ENCODE measurements at places on chromosomes 7 and 10.

- DNase-seq: no peak
Observed at GRCh38 chr7:16271355-16271915, 149.9 kb downstream of the CRPPA start.

DNA sequence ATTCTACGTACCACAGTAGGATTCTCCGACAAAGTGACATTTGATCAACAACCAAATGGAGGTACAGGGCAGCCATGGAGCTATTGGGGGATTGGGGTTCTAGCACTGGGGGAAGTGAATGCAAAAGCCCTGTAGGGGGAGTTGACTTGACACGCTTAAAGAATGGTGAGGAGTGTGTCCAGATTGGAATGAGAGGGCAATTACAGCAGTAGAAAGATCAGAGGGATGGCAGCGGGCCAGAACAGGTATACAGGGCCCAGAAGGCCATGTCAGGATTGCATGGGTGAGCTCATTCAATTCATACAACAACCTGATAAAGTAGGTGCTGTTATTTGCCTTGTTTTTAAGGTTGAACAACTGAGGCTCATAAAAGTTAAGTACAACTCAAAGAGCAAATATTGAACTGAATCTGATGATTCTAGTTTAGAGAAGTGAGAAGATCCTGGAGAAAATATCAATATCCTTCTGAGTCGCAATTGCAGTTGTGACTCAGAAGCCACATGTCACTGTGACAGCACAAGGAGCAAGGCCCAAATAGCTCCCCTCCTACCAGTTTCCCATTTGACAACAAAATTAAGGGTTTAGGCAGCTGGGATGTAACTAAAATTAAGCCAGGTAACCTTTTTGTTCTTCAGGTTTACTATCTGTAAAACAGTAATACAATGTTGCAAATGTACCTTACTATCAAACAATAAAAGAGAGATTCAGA lies 28.0 kb upstream of the CTTNBP2 start:
- no peak for DNase-seq

GRCh38 chr10:102965311-102965851 lies 47.3 kb downstream of the CNNM2 start:
- DNase-seq: no peak

GRCh38 chr7:512541-513311 lies 6.9 kb downstream of the PDGFA start:
- DNase-seq: no peak

GRCh38 chr10:63671317-63671937 lies 150.2 kb downstream of the REEP3 start:
- DNase-seq: no peak

GRCh38 chr7:131071786-131072504 lies 255.7 kb upstream of the MKLN1 start:
- no peak for DNase-seq

DNA sequence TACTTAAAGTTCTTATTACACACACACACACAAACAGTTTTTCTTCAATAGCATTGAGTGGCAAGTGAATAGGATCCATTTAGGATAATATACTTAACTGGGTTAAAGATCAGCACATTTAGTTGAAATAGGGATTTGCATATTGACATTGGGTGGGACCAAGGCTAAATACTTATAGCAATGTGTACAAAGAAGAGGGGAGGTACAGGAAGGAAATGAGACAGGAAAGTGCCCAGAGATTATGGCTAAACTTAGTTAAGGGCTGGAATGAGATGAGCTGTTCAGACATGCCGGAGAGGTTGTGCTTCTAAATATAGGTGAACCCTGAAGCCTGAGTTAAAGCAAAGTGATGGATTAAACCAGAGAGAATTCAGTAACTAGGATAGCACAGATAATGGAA lies 95.1 kb downstream of the LSMEM1 start:
- DNase-seq: no peak

DNA sequence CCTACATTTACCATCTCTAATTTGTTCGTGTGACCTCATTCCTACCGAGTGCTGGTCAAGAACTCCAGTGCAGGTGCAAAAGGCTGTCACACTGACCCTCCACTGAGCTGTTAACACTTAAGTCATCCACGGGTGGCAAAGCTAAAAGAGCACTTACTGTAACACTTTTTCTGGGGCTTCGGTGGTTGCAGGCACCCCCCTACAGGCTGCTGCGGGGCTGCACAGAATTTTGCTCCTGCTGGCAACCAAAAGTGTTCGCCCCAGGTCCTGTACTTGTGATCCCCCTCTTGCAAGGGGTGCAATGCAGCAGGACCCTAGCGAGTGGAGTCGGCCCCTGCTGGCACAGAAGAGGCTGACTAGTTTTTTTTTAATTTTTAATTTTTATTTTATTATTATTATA lies 298.9 kb upstream of the CNTNAP2 start:
- no peak for DNase-seq

DNA sequence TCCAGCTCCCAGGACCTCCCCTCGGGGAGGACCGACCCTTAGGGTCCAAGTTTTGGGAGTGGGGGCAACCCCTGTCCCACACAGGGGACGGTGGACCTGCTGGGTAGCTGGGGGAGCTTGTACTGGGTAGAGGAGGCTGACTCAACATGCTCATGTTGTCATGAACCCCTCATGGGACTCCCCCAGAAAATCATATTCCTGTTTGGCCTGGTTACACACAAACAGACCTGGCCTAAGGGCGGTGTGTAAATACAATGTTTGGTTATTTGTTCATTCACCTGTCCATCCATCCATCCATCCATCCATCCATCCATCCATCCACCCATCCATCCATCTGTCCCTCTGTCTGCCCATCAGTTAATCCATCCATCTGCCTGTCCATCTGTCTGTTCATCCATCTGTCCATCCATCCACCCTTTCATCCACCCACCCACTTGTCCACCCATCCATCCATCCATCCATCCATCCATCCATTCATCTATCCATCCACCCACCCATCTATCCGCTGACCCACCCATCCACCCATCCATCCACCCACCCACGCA lies 92.9 kb downstream of the DNAJB6 start:
- no peak for DNase-seq

DNA sequence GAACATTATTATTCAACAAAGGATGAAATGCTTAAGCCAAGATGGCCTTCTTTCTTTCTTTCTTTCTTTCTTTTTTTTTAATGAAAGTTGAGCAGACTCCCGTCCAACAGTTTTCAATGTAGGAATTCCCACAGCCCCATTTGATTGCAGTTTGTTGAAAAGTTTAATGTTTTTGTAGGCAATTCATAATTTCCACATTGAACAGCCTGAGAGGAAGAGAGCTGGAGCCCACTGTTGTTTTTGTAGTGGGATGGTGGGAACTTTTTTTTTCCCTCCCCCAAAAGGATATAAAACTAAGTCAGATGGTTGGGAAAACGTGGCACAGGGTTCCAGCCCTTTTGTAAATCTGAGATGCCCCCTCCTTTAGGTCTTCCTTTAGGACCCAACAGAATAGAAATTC lies 86.6 kb downstream of the TCF7L2 start:
- DNase-seq: no peak

DNA sequence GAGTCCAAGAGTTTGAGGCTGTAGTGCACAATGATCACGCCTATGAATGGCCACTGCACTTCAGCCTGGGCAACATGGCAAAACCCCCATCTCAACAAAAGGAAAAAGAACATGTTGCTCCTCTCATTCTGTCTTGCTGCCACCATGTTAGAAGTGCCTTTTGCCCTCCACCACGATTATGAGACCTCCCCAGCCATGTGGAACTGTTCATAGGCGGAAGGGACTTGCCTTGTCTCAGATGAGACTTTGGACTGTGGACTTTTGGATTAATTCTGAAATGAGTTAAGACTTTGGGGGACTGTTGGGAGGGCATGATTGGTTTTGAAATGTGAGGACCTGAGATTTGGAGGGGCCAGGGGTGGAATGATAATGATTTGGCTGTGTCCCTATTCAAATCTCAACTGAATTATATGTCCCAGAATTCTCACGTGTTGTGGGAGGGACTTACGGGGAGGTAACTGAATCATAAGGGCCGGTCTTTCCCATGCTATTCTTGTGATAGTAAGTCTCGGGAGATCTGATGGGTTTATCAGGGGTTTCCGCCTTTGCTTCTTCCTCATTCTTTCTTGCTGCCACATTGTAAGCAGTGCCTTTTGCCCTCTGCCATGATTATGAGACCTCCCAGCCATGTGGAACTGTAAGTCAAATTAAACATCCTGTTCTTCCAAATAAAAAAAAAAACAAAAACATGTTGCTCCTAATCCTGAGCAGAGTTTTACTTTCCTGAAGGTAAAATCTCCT lies 22.3 kb downstream of the DLG5 start:
- no peak for DNase-seq

DNA sequence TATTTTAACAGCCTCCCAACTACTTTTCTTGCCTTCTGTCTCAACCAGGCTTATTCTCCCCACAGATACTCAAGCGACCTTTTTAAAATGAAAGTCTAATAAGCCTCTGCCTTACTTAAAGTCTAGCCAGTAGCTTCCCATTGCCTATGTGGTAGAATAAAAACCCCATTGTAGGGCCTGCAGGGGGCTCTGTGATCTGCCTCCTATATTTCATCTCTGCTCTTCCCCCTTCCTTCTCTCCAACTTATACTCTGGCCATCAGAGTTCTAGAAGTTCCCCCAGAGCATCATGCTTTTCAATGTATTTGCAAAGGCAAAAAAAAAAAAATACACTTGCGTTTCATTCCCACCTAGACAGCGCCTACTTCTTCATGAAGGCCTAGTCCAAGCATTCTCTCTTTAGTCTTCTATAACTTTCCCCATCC lies 167.7 kb upstream of the ADO start:
- no peak for DNase-seq

DNA sequence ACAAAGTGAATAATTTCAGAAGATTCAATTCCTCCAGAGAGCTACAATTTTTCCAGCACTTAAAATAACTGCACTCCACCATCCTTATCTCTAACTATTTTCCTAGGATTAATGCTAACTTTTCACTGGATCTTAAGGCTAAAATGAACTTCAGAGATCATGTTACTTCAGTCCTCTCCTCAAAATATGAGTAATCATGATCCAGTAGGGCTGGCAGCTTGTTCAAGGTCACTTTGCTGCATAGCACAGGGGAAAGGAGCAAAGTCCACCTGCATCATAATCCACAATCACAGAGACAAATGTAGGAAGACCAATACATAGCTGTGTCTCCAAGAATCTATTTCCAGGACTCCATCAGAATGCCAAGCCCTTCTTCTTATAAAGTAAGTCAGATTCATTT lies 150.3 kb downstream of the LRRTM3 start:
- DNase-seq: no peak

- no peak for DNase-seq
Observed at GRCh38 chr7:48502021-48502420, 330.8 kb downstream of the ABCA13 start.

GRCh38 chr10:110005719-110006118 lies 2.1 kb upstream of the ADD3 start:
- DNase-seq: no peak

DNA sequence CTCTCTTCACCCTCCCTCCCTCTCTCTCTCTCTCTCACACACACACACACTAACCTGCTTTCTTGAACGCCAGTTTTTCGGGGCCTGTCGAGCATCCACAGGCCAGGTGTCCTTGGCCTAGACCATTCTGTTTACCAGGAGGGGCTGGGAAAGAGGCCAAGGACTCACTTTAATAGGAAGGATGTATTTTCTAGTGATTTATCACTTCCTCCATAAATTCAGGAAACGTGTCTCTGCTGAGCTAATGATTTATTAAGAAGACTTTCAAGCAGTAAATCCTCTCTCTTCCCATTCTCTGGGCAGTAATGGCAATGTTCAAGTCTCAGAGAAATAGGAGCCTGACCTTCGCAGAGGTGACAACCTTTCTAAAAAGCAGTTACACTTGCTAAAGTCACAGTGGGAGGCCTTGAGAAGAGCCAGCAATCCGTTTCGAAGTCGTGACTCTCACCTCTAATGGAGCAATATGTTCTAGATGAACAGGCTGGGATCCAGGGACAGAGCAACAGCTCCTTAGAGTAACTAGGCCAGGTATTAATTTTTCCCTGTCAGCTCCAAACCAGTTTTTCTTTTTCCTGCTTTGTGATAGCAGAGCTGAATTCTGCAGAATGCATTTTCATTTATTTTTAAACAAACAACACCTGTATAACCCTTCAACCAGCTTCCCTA lies 1357.5 kb upstream of the SORCS1 start:
- no peak for DNase-seq

DNA sequence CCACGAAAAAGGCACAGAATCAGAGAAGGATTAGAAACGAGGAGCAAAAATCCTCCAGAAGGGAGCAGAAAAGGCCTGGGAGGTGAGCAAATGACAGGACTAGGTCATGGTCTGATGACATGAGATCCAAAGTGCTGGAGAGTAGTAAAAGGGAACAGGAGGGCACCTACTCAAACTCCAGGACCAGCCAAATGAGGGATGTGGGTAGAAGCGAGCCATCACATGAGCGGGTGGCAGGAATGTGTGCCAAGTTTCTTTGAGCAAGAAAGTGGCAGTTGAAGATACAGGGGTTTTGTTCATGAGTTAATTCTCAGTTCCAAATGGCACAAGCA lies 112.6 kb downstream of the RNF32 start:
- DNase-seq: no peak

GRCh38 chr7:155762655-155763054 lies 49.6 kb downstream of the SHH start:
- no peak for DNase-seq

All from stimulated activated CD4-positive, alpha-beta T cell treated with anti-CD3 and anti-CD28 coated beads, Interleukin-12 subunit alpha, Interleukin-12 subunit beta, amount 100 ng/mL, for 4 hours (primary cell).